Stimulated activated CD8-positive, alpha-beta memory T cell treated with anti-CD3 and anti-CD28 coated beads, Interleukin-7, amount 100 ng/mL, for 4 hours (primary cell): ENCODE measurements at places on chromosomes 3 and 15.

DNA sequence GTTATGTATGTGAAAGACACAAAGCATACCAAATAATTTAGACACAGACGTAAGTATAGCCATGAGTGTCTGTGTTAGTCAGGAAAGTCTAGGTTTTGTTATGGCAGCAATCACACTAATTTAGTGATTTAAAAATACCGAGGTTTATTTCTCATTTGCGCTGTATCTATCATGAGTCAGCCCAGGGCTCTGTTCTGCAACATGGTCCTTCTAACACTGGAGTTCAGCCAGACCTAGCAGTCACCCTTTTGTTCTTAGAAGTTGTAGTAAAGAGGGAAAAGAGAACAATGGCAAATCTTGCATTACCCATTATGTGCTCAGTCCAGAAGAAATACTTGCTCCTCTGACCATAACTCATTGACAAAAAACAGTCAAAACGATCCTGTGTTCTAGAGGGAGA, 311.5 kb downstream of the NLGN1 start:
- no peak for DNase-seq

DNA sequence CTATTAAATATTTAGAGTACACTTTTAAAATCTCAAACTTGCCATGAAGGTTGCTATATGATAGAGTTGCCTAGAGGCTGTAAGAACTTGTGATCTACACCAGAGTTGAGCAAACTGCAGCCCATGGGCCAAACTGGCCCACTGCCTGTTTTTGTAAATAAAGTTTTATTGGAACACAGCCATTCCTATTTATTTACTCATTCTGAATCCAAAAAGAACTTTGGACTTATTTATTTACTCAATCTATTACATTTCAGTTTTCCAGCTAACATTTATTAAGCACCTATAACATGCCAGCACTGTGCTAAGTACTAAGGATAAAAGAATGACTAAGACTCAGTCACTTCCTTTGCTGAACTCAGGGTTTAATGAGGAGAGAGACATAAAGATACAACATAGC, 403.6 kb downstream of the ERC2 start:
- no peak for DNase-seq

DNA sequence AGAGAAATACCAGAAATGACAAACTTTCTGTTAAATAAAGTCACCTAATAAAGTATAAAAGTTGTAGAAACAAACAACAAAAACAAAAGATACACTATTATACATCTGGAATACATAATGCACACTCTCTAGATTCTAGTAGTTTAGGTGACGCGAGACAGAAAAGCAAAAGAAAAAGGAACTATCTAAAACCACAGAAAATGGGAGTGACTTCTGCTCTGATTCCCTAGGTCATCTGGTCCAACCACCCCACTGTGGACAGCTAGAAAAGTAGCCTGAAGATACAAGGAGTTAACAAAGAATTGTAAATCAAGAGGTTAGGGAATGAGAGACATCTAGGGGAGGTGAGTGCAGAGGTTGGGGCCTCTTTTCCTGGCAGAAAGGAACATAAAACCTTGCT, 39.1 kb downstream of the DHX36 start:
- no peak for DNase-seq

DNA sequence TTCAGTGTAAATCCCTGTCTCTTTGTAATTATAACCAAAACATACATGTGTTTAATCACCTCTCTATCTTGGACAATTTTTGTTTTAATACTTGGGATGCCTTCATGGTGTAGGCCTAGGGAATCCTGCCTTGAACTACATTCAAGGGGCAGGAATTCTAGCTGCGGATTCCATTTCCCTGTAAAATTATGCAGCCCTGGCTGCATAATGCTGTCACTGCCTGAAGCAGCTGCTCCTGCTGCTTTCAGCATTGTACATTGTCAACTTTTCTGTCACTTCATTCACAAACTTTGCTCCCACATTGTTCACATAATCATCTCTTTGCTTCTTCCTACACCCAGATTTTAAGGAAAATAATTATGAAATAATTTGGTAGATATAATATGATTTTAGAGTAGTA, 638.7 kb downstream of the RBMS3 start:
- DNase-seq, result no peak

GRCh38 chr3:42531470-42531869, 29.0 kb downstream of the VIPR1 start:
- DNase-seq, result no peak

DNA sequence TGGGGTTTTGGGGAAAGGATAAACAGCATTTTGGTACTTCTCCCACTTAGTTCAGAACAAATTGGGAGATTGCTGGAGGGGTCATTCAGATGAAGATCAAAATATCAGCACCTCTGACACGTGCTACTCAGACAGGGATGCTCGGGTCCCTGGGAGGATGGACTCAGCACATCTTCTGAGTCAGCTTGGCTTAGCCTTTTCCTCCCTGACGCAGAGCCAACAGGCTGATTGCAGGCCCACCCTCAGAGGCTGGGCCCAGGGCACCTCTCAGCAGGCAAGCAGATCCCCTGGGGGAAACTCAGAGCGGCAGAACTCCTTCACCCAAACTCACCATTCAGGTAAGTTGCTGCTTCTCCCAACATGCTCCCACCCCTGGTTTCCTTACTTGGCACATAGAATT, 304.9 kb downstream of the TLE3 start:
- no peak for DNase-seq

- no peak for DNase-seq
These were observed 346.2 kb downstream of the ZBBX start for GRCh38 chr3:167033866-167034265.

DNA sequence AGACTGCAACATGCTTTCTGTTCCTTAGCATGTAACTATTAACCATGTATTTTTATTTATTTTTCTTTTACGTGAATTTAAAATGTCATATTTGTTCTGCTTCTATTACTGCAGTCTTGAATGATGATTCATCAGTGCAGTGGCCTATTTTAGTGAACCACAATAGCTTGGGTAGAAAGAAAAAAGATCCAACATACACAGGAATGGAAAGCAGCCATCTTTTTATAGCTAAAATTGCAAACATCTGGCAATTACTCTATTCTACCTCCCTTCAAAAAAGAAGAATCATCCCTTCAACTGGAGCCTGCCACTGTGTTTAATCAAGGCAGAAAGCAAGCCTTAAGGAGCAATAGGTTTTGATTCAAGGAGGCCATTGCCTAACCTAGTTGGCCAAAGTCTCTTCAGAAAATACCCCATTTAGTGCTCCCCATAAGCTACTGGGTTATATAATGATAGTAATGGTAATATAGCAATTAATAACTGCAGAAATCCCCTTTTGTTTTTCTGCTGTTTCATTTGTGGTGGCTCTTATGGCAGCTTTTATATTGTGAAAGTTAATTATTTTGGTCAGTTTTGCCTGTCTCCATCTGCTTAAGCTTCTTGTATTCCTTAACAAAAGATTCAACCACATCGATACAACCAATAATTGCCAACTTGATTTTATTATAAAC, 267.3 kb downstream of the LPP start:
- no peak for DNase-seq
